ENCODE measurements at places on chromosomes 13 and 19. TPM values are rescaled to one million over a fixed set of nuclear protein-coding genes. Genes with fewer than 3 reads are reported as not detected.

Gene TRIP10
- total RNA-seq, result 106 TPM

Gene TMPRSS9
- total RNA-seq, result 0.66 TPM

Gene ZNF98
- total RNA-seq, result not detected

Gene PPM1N
- total RNA-seq, result 1.2 TPM

Gene PLIN4
- 0.21 TPM for total RNA-seq

Gene ADGRE2
- total RNA-seq, result 0.23 TPM

Gene ZSWIM9
- total RNA-seq, result 6.6 TPM

Gene DCT
- total RNA-seq, result not detected

Gene RYR1
- total RNA-seq, result 5.9 TPM

Gene ZNF557
- 8.3 TPM for total RNA-seq

Gene SOX1
- total RNA-seq, result 1.7 TPM

Gene RASGRP4
- total RNA-seq, result not detected

Gene KLK2
- total RNA-seq, result not detected

Gene ATP4B
- not detected for total RNA-seq

Gene RBM26
- 57.4 TPM for total RNA-seq

Gene IGFL3
- not detected for total RNA-seq

Gene LRRC4B
- total RNA-seq, result 0.30 TPM

Gene ZNF625
- not detected for total RNA-seq

Gene GRIK5
- total RNA-seq, result 0.30 TPM

Gene F2RL3
- total RNA-seq, result not detected

Gene TEX29
- not detected for total RNA-seq

All from Caco-2 (cell line).